ENCODE measurements at places on chromosomes 1 and 21. TPM values are rescaled to one million over a fixed set of nuclear protein-coding genes. Genes with fewer than 3 reads are reported as not detected.

Gene ESPN
- total RNA-seq = 0.36 TPM

Gene FAM167B
- 1.4 TPM for total RNA-seq

Gene PRELP
- 0.13 TPM for total RNA-seq

Gene SMPDL3B
- total RNA-seq = 3.3 TPM

Gene CD1E
- not detected for total RNA-seq

Gene DBT
- 8.7 TPM for total RNA-seq

Gene ASCL5
- not detected for total RNA-seq

DNA sequence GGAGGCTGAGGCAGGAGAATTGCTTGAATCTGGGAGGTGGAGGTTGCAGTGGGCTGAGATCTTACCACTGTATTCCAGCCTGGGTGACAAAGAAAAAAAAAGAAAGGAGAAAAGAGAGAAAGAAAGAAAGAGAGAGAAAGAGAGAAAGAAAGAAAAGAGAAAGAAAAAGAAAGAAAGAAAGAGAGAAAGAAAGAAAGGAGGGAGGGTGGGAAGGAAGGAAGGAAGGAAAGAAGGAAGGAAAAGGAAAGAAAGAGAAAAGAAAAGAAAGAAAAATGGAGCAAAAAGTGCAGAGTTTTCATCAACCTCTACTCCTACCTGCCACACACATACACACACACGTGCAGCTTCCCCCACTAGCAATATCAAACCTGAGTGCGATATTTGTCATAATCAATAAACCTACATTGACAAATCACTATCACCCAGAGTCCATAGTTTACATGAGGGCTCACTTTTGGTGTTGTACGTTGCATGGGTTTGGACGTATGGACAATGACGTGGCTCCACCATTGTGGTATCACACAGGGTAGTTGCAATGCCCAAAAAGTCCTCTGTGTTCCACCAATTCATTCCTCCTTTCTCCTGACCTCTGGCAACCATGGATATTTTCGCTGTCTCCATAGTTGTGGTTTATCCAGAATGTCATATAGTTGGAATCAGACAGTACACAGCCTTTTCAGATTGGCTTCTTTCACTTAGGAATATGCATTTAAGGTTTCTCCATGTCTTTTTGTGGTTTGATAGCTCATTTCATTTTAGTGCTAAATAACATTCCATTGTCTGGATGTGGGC, 36.5 kb downstream of the EVA1C start:
- H3K4me1 ChIP-seq = no peaks in the 10 kb centered on the region
- no peak overlapping the region for H3K4me3 ChIP-seq
- no peak for DNase-seq

GRCh38 chr1:152481869-152482664, 28.5 kb upstream of the LCE5A start:
- no peak for DNase-seq
- H3K4me1 ChIP-seq = peaks cover 25% of the 10 kb centered on the region
- H3K27me3 ChIP-seq = peaks cover 10% of the 10 kb centered on the region
- peaks cover 13% of the 10 kb centered on the region for H3K36me3 ChIP-seq
- H3K27ac ChIP-seq = no peak overlapping the region

DNA sequence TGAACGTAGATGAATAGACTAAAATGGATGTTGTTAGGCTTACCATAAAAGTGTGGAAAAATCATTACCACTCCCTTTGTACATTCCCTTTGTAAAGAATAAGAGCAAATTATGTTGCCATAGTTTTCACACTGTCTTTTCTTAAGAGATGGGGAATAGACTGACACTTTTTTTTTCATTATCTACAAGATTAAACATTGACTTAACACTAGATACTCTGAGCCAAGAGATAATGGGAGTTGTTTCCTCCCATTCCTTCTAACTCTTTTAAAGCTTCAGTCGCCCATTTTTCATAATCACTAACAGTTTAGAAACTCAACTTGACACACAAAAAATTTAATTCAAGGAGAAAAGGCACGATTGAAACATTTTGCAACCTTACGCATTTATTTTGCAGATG, 10.1 kb downstream of the AIDA start:
- H3K4me3 ChIP-seq = no peak overlapping the region
- peaks cover 20% of the 10 kb centered on the region for H3K36me3 ChIP-seq
- H3K4me1 ChIP-seq = no peaks in the 10 kb centered on the region
- DNase-seq = no peak
- H3K27me3 ChIP-seq = no peaks in the 10 kb centered on the region

DNA sequence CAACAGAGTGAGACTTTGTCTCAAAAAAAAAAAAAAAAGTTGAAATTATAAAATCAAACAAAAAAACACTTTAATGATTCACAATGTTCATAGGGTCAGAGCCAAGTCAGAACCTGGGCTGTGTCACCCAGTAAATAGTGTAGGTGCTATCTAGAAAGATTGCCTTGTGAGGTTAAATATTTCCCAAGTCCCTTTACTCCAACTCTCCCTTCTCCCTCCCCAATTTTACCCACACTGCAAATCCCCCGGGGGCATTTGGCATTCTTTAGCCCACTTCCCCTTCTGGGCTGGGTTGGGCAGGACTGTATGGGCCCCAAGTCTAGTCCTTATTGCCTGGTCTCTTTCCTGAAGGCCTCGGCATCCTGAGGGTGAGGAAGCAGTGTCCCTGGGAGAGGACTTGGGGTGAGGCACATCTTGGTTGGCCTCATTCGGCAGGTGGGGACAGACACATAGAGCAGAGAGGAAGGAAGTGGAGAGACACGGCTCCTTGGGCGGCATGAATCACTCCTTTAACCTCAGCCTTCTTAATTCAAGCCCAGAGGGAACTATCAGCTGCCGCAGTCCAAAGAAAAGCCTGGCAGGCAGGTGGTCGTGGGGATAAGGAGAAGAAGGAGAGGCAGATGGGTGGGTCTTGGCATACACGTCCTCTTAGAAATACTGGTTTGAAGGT, 8.2 kb downstream of the ADORA1 start:
- H3K4me3 ChIP-seq = no peak overlapping the region
- no peak overlapping the region for H3K27ac ChIP-seq
- DNase-seq = no peak

DNA sequence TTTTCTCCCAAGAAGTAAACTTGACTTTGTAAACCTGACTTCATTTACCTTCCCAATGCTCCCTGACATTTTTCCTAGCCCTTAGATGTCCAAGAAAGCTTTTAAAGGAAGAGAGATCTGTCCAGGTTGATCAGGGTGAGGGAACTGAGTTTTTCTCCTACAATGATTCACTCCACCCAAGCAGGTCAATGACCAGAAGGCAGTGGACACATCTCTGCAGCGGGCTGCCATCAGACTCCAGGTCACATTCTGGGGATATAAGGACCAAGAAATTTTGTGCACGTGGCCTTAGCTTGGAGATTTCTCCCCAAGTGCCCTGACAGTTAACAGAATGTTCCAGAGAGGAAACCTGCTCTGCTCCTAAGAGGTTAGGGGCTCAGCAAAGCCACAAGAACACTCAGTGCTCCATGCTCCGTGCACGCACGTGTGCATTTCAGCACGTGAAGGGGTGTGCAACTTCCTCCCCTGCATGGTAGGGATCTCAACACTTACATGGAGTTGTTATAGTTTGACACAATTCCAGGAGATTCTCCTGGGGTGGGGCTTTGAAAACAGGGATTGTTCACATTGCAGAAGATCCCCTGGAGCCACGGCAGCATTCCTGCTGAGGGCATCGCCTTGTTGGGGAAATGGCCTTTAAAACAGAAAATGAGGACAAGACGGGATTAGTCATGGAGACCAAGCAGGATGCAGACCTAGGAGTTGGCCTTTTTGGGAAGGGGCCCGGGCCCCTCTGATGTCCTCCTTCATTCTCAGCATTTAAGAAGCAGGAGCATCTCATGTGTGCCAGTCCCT, 9.8 kb downstream of the ABCA4 start:
- DNase-seq = no peak
- no peak overlapping the region for H3K4me3 ChIP-seq
- H3K36me3 ChIP-seq = peaks cover 12% of the 10 kb centered on the region
- H3K4me1 ChIP-seq = peaks cover 52% of the 10 kb centered on the region
- H3K27ac ChIP-seq = no peak overlapping the region

DNA sequence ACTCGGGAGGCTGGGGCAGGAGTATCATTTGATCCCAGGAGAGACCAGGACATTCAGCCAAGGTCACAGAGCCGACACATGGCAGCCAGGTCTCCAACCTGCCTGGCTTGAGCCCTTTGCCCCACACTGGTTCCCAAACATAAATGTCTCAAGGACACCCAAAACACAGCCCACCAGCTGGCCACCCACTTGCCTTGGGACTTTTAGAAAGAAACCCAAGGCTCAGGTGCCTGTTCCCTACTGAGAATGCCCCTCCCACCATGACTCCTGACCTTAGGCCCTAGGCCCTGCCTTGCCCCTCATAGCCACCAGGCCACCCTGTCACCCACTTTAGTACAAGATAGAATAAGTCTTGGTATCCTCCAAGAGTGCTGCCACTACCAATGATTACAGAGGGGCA, 41.9 kb upstream of the LRP8 start:
- no peaks in the 10 kb centered on the region for H3K36me3 ChIP-seq
- H3K27me3 ChIP-seq = no peaks in the 10 kb centered on the region
- H3K27ac ChIP-seq = no peak overlapping the region
- no peak for DNase-seq
- H3K4me3 ChIP-seq = no peak overlapping the region

GRCh38 chr1:223186800-223187199, 43.8 kb upstream of the TLR5 start:
- H3K4me1 ChIP-seq = no peaks in the 10 kb centered on the region
- DNase-seq = no peak
- H3K27ac ChIP-seq = no peak overlapping the region

DNA sequence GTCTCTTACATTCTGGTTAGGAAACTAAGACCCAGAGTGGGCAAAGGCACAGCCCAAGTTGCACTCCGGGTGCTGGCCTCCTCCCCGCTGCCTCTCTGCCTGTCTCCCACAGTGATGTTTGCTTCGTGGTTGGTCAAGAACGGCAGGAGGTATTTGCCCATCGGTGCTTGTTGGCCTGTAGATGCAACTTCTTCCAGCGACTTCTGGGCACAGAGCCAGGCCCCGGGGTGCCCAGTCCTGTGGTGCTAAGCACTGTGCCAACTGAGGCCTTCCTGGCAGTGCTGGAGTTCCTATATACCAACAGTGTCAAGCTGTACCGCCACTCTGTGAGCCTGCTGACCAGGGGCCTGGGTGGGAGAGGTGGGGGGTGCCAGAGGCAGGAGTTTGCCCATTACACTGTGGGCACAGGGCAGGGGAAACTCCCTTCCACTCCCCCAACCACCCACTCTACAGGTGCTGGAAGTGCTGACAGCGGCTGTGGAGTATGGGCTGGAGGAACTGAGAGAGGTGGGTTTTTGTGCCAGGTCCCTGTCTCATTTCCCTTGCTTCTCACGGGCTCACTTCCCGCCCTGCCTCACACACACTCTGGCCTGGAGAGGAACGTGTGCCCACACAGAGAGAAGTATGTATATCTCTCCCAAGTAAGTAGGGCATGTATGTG, 1.9 kb downstream of the BTBD19 start:
- H3K27ac ChIP-seq = peak overlapping the region; percentile 48
- H3K36me3 ChIP-seq = peaks cover 27% of the 10 kb centered on the region
- DNase-seq = no peak
- H3K27me3 ChIP-seq = peaks cover 41% of the 10 kb centered on the region
- H3K4me1 ChIP-seq = peaks cover 59% of the 10 kb centered on the region

GRCh38 chr1:162388083-162388594, 6.6 kb downstream of the C1orf226 start:
- H3K4me3 ChIP-seq = no peak overlapping the region
- H3K4me1 ChIP-seq = peaks cover 69% of the 10 kb centered on the region
- no peak for DNase-seq
- H3K27me3 ChIP-seq = peaks cover 7% of the 10 kb centered on the region
- peaks cover 29% of the 10 kb centered on the region for H3K36me3 ChIP-seq
- peak overlapping the region; percentile 57 for H3K27ac ChIP-seq

DNA sequence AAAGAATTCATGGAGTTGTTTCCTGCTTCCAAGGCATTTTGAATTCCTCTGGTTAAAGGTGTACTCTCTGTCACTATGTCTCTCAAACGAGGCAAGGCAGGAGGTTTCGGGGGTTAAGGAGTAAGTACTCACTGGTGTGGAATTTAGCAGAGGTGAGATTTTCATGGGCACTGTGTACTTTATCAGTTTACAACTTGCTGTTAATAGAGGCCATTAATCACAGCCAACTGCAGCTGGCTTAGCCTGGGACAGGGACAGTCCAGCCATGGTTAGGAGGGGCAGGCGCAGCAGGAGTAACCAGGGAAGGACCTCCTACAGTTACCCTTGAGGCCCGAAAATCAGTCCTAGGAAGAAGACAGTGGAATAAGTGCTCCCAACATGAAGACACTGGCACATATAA, 18.1 kb upstream of the TMEM9 start:
- H3K36me3 ChIP-seq = no peaks in the 10 kb centered on the region
- H3K4me1 ChIP-seq = peaks cover 7% of the 10 kb centered on the region
- no peak overlapping the region for H3K27ac ChIP-seq

DNA sequence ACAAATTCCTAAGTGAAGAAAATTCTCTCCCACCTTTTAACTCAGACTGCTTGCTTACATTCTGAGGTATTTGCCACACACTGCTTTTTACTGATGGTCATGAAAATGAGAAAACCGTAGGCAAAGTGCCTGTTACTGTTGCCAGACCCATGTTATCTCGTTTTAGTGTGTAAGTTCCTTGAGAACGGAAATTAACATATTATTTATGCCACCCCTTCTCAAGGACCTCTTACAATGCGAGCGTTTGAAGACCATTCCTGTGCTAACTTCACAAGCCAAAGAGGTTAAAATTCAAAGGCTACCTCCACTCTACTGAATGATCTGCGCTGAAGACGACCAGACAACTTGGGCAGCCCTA, 509 bp downstream of the NVL start:
- H3K27me3 ChIP-seq = peaks cover 3% of the 10 kb centered on the region
- H3K4me3 ChIP-seq = peak overlapping the region; percentile 99
- H3K27ac ChIP-seq = peak overlapping the region; percentile 100
- H3K36me3 ChIP-seq = no peaks in the 10 kb centered on the region

- peak overlapping the region; percentile 91 for H3K27ac ChIP-seq
- no peaks in the 10 kb centered on the region for H3K36me3 ChIP-seq
- H3K4me3 ChIP-seq = peak overlapping the region; percentile 60
- peaks cover 23% of the 10 kb centered on the region for H3K4me1 ChIP-seq
- DNase-seq = peak; percentile 63
- H3K27me3 ChIP-seq = peaks cover 10% of the 10 kb centered on the region
Measured at GRCh38 chr1:27388337-27389005, 4.0 kb upstream of the GPR3 start.

GRCh38 chr1:232769733-232770132, 35.5 kb upstream of the MAP10 start:
- no peak overlapping the region for H3K27ac ChIP-seq
- no peaks in the 10 kb centered on the region for H3K4me1 ChIP-seq
- no peak for DNase-seq
- H3K36me3 ChIP-seq = no peaks in the 10 kb centered on the region

DNA sequence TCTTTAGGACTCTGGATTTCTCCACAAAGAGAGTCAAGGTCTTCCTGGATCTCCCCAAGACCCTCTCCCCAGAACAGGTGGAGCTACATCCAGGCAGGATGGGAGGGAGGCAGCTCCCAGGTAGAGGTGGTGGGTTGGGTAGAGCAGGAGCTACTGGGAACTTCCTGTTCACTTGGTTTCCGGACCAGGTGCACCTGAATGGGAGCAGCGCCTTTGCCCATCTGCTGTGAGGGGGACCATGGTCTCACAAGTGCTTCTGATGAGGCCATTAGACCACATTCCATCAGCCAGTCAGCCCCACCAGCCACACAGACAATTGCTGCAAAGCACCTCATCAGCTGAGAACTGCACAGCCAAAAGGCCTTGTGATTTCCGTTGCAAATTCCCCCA, 188.8 kb downstream of the MATN1 start:
- DNase-seq = no peak
- peaks cover 8% of the 10 kb centered on the region for H3K27me3 ChIP-seq
- peaks cover 3% of the 10 kb centered on the region for H3K4me1 ChIP-seq
- H3K27ac ChIP-seq = no peak overlapping the region

Data from endothelial cell (in vitro differentiated cells).